Lung (tissue), 17 donors: ENCODE measurements at places on chromosomes 5 and 9. TPM values are rescaled to one million over a fixed set of nuclear protein-coding genes. Genes with fewer than 3 reads are reported as not detected.

SLC2A8 gene
- total RNA-seq, result 18.8 TPM

POLK gene
- 26.9 TPM for total RNA-seq

INSL6 gene
- not detected for total RNA-seq

LRRC70 gene
- total RNA-seq, result 14.8 TPM

SPATA31C1 gene
- total RNA-seq, result not detected

ESM1 gene
- total RNA-seq, result 12.5 TPM
